ENCODE measurements at places on chromosomes 2 and 18. TPM values are rescaled to one million over a fixed set of nuclear protein-coding genes. Genes with fewer than 3 reads are reported as not detected.

DNA sequence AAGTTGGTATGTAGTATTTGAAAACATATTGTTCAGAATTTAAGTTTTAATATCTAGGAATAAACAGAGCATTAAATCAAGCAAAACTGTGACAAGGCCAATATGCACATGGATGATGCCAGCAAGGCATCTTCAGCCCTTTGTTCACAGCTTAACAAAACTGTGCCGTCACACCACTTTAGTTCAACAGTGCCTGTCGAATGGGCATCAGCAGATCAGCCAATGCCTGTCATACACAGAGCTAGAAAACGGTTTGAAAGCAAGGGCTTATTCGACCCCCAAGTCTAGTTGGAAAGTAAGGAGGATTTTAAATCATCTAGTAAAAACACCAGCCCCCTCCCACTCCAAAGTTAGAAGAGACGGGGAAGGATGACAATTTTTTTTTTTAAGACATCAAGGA is 16.7 kb downstream of the ZEB2 start:
- no peak for DNase-seq

GRCh38 chr2:187586011-187586641 is 31.9 kb upstream of the TFPI start:
- no peak for DNase-seq

DNA sequence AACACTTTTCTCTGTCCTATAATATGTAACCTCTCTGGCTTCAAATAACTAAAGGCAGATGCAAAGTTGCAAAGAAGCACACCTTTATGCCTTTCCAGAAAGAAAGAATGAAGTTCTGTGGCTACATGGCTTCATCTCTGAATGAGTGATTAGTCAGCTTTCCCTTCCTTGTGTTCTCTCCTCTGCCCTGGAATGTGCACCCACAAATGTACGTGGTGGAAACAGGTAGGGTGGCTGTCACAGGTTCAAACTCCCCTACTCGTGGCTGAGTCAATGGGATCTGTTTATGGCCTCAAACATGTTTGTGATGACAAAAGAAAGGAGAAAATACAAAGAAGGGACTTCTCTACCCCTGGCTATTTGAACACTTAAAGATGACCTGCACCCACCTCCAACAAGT is 55.5 kb upstream of the ACVR2A start:
- no peak for DNase-seq

DNA sequence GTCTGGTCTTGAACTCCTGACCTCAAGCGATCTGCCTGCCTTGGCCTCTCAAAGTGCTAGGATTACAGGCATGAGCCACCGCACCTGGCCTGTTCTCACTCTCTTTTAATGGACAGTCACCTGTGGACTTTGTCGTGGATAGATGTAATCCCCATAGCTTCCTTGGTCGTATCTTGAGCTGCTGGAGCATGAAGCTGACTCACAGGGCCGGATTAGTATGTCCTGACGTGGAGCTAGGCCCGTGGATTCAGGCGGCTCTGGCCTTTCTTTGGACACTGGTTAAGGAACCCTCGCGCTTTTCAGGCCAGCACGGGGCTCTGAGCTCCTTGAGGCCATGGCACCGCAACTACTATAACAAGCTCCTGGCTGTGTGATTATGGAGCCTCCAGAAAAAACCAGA is 27.5 kb upstream of the GBX2 start:
- DNase-seq: no peak

DNA sequence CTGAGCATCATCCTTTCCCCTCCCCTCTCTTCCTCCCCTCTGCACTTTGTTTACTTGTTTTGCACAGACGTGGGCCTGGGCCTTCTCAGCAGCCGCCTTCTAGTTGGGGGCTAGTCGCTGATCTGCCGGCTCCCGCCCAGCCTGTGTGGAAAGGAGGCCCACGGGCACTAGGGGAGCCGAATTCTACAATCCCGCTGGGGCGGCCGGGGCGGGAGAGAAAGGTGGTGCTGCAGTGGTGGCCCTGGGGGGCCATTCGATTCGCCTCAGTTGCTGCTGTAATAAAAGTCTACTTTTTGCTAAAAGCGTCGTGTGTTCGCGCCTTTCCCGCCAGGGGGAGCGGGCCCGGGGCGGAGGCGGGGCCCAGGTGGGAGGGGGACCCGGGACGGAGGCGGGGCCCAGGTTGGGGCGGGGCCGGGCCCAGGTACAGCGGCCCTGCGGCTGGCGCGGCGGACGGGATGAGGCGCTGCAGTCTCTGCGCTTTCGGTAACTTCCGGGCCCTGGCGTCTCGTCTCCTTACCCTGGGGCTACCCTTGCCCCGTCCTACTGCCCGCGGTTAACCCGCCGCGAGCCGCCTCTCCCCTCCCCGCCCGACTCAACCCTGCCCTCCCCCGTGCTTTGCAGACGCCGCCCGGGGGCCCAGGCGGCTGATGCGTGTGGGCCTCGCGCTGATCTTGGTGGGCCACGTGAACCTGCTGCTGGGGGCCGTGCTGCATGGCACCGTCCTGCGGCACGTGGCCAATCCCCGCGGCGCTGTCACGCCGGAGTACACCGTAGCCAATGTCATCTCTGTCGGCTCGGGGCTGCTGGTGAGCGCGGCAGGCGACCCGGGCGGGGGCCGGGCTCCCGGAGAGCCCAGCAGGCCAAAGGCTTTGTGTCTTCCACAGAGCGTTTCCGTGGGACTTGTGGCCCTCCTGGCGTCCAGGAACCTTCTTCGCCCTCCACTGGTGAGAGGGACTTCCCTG is at the start of gene KRTCAP3:
Gene KRTCAP3, plus strand, starts transcription at position 424 of the 962 bp plus-strand sequence. Its CDS starts 32 bp downstream, at position 456.
- peak; percentile 48 for DNase-seq

- no peak for DNase-seq
Observed at GRCh38 chr2:233470839-233471238, 95.7 kb downstream of the USP40 start.

DNA sequence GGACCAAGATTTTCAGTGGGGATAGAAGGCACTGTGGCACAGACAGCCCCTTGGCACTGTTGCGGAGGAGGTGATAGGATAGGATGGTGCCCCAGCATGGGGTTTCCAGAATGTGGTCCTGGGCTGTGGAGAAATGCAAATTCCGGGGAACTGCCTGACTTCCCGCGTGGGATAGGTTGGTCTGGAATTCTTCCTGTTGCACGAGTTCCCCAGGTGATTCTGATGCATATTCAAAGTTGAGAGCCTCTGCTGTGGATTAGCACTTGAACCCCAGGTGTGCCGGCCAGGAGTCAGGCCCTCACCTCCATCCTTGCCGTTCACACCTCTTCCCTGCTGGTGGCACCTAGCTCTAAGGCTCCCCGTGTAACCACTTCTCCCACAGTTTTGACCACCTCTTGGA is 15.5 kb downstream of the NCK2 start:
- no peak for DNase-seq

- DNase-seq: no peak
Observed at GRCh38 chr2:148603562-148603920, 41.0 kb upstream of the EPC2 start.

GRCh38 chr2:181106789-181107627 is 126.6 kb downstream of the UBE2E3 start:
- peak; percentile 47 for DNase-seq

CELF4 gene
- not detected for total RNA-seq

DNA sequence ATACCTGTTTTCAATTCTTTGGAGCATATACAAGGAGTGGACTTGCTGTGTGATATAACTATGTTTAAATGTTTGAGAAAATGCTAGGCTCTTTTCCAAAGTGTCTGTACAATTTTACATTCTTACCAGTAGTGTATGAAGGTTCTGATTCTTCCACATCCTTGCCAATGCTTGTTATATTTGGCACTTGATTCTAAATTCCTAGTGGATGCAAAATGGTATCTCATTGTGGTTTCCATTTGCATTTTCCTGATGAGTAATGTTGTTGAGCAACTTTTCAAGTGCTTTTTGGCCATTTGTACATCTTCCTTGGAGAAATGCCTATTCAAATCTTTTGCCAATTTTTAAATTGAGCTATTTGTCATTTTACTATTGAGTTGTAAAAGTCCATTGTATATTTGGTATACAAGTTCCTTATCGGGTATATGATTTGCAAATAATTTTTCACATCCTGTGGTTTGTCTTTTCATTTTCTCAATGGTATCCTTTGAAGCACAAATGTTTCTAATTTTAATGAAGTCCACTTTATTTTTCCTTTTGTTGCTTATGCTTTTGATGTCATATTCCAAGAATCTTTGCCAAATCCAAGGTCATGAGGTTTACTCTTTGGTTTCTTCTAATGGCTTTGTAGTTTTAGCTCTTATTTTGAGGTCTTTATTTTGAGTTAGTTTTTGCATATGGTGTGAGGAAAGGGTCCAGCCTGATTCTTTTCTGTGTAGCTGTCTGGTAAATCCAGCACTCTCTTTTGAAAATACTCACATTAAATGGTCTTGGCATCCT is 33.2 kb upstream of the CWC22 start:
- DNase-seq: no peak

LYG1 gene
- 1.0 TPM for total RNA-seq

MRPS5 gene
- total RNA-seq: 75.9 TPM

TMEM237 gene
- 18.5 TPM for total RNA-seq

CROCC2 gene
- not detected for total RNA-seq

- DNase-seq: no peak
Observed at GRCh38 chr2:60552078-60552850, 1.2 kb downstream of the BCL11A start.

ITPRIPL1 gene
- 55.5 TPM for total RNA-seq

RFX8 gene
- not detected for total RNA-seq

Measured in CD8-positive, alpha-beta memory T cell (primary cell).